ENCODE measurements at places on chromosomes 11 and 22. TPM values are rescaled to one million over a fixed set of nuclear protein-coding genes. Genes with fewer than 3 reads are reported as not detected.

The RAB38 gene
- total RNA-seq = 1.5 TPM

The MYO18B gene
- total RNA-seq = 7.0 TPM

The SLC22A6 gene
- total RNA-seq = not detected

The DESI1 gene
- 36.5 TPM for total RNA-seq

The RAB3IL1 gene
- total RNA-seq = 46.2 TPM

The FOLH1 gene
- not detected for total RNA-seq

The PARVG gene
- total RNA-seq = 0.20 TPM

The TRIM51 gene
- not detected for total RNA-seq

The WNT11 gene
- total RNA-seq = 0.09 TPM

The PKP3 gene
- total RNA-seq = 102 TPM

The MUC15 gene
- 0.49 TPM for total RNA-seq

The PATE4 gene
- total RNA-seq = not detected

The AHNAK gene
- 89.7 TPM for total RNA-seq

The OR10A2 gene
- not detected for total RNA-seq

The MRPL11 gene
- total RNA-seq = 148 TPM

The LRRN4CL gene
- 0.22 TPM for total RNA-seq

The OR8J1 gene
- not detected for total RNA-seq

The ZBTB3 gene
- 10.0 TPM for total RNA-seq

The USP2 gene
- total RNA-seq = 16.9 TPM

The MS4A4A gene
- 11.2 TPM for total RNA-seq

The SUSD2 gene
- 0.22 TPM for total RNA-seq

The DENND5A gene
- total RNA-seq = 45.2 TPM

The SELENOO gene
- 24.4 TPM for total RNA-seq

The CSNK2A3 gene
- 0.60 TPM for total RNA-seq

The PVALB gene
- total RNA-seq = not detected

The TMEM258 gene
- total RNA-seq = 168 TPM

The OR2AT4 gene
- total RNA-seq = 2.3 TPM

The KRTAP5-8 gene
- total RNA-seq = not detected

The C22orf42 gene
- not detected for total RNA-seq

The HOATZ gene
- total RNA-seq = not detected

The CWF19L2 gene
- total RNA-seq = 10.2 TPM

The MMP8 gene
- total RNA-seq = not detected

The HEPN1 gene
- not detected for total RNA-seq

The CRYBB3 gene
- total RNA-seq = not detected

The PHF21B gene
- 0.22 TPM for total RNA-seq

The SCN3B gene
- 0.04 TPM for total RNA-seq

The XKR3 gene
- total RNA-seq = 11.5 TPM

The DMC1 gene
- 5.2 TPM for total RNA-seq

The OR51A4 gene
- not detected for total RNA-seq

The TUB gene
- total RNA-seq = not detected

The KIF18A gene
- 22.5 TPM for total RNA-seq

The CTSW gene
- not detected for total RNA-seq

The SLC25A45 gene
- total RNA-seq = 0.92 TPM

The KCNJ5 gene
- total RNA-seq = 0.04 TPM

The C11orf21 gene
- total RNA-seq = 2.1 TPM

The CCND1 gene
- total RNA-seq = 23.3 TPM

The CPT1B gene
- 3.8 TPM for total RNA-seq

The CARS1 gene
- total RNA-seq = 76.1 TPM

The HBD gene
- 28.0 TPM for total RNA-seq

The TRMU gene
- 46.0 TPM for total RNA-seq

The MEI1 gene
- 0.47 TPM for total RNA-seq

The TTC36 gene
- total RNA-seq = 0.22 TPM

The LIF gene
- total RNA-seq = 0.31 TPM

The OR52I1 gene
- total RNA-seq = not detected
